ENCODE measurements at places on chromosomes 12 and 14. TPM values are rescaled to one million over a fixed set of nuclear protein-coding genes. Genes with fewer than 3 reads are reported as not detected.

- no peak for DNase-seq
Measured at GRCh38 chr14:75003250-75004027, 718 bp downstream of the EIF2B2 start.

TFCP2 gene
- total RNA-seq = 15.1 TPM

GRCh38 chr12:1882850-1883470 lies 35.5 kb downstream of the CACNA2D4 start:
- DNase-seq = no peak

SMIM41 gene
- total RNA-seq = not detected

DNA sequence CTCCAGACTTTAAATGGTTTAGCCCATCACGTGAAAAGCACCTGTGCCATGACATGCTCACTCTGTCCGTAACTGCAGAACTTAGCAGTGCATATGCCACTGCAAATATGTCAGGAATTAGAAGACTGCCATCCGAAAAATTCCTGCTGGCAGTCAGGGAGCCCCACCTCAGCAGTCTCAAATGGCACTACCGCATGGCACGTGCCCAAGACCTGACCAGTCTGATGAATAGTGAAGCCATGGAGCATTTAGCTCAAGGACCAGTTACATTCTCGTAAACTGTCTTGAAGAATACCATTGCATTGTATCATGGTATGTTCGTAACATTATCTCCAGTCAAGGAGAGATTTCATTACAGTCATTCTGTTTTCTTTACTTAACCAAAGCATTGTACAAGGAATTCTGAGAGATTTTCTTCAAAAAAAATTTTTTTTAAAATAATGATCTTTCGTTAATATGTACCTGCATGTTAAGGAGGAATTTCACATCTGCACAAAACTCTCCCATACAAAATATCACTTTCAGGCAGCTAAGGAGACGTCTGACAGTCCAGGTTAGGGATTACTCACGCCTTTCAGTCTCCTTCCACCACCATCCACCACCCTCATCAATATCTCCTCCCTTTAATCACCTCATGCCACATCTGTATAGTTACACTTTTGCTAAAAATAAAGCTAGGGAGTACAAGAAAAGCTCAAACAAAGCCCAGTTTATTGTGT lies 138.5 kb downstream of the ANO2 start:
- no peak for DNase-seq

FRMD6 gene
- 13.5 TPM for total RNA-seq

- DNase-seq = no peak
Measured at GRCh38 chr14:59249029-59249428, 60.6 kb downstream of the DAAM1 start.

DNA sequence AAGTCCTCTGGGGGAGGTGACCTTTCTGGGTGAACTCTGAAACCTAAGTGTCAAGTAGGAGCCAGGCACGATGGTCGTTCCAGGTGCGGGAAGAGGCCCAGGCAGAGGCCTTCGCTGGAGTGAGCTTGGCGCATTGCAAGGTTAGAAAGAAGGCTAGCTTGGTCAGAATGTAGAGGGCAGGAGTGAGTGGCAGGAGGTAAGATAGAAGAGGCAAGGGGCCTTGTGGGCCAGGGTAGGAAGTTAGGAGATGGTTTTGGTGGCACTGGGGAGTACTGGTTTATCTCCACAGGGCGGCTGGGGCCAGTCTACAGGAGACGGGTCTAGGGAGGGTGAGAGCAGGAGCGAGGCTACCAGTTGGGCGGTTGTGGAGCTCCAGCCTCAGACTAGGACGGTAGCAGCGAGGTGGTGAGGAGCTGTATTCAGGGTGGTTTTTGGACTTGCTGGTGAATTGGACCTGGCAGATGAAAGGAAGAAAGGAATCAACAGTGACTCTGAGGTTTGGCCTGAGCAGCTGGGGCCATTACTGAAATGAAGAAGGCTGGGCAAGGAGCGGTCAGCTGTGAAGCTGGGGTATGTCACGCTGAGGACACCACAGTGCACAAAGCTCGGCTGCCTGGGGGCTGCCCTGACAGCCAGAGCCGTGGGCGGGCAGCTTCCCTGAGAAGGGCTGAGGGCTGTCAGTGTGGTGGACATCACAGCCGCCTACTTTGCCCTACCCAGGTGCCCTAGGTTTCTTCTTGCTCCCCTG lies 9.0 kb downstream of the MLXIP start:
- no peak for DNase-seq

IL22 gene
- not detected for total RNA-seq

DNA sequence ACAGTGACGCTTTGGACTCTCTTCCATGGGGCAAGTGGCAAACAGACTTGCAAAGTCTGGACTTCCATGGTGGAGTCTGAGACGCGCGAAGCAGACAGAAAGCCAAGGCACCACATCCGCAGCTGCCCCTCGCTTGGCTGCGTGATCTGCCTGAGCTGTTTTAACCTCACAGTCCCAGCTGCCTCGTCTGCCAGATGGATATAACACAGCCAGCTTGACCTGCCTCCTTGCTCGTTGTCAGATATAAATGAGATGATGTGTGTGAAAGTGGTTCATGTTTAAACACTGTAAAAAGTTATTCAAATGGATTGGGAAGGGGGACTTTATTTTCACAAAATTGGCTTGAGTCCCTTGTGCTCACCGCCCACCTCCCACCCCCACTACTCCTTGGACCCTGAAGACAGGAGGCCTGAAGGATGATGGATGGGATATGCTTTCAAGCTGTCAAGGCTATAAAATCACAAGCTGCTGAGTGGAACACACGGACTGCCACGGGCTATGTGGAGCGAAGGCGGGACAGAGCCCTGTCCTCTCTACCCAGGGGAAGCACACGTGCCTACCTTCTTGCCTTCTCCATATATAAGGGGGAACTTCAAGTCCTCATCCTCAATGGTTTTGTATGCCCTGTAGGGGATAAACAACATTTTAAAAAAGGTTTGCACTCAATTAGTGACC lies 226.9 kb downstream of the MON2 start:
- no peak for DNase-seq

- no peak for DNase-seq
Measured at GRCh38 chr14:79011920-79012204, 841.7 kb downstream of the NRXN3 start.

DNA sequence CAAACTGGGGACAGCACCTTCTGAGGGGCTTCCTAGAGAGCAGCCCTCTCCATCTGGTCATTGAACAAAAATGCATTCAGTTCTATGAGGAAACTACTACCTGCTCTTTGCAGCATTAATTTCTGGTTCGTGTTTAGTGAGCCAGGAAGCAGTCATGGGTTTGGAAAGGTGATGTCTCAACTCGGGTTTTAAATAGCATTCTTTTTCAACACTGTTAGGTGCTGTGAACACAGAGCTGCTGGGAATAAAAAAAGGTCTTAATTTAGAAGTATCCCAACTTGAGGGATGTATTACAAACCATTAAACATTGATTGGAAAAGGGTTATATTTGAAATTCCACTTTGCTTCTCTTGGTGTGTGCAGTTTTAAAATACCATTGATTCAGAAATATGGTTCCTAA lies 9.3 kb downstream of the MYO1H start:
- DNase-seq = no peak

METTL3 gene
- total RNA-seq = 93.8 TPM

DNA sequence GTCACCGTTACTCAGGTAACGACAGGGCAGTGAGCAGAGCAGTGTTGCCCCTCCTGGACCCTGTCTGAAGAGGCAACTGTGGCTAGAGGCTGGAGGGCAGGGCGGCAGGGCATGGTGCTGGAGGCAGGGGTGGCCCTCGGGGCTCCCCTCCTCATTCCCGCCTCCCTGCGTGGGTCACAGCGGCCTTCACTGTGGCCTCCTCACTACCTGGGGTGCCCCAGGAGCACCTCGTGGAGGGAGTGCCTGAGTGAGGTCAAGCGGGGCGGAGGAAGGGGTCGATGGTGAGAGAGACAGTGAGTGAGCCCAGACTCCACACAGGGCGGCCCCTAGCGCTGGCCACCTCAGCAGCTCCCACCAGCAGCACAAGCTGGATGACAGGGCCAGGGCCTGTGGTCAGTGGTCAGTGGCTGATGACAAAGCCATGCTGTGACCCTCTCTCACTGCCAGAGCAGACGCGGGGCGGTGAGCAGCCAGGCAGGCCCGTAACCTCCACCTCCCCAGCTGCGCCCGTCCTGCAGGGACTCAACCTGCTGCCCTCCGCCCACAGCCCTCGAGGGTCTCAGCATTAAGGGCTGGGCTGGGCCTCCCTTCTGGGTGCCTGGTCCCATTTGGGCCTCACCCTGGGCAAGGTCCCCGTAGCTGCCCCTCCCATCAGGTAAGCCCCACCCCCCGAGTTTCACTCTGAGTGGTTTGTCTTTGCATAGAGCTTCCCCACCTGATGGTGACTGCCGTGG lies 17.8 kb downstream of the GPR132 start:
- DNase-seq = peak; percentile 21

GRCh38 chr14:39241637-39242036 lies 7.9 kb downstream of the MIA2 start:
- no peak for DNase-seq

SLC10A1 gene
- total RNA-seq = not detected

MYO1A gene
- not detected for total RNA-seq

SMOC1 gene
- 12.2 TPM for total RNA-seq

DNA sequence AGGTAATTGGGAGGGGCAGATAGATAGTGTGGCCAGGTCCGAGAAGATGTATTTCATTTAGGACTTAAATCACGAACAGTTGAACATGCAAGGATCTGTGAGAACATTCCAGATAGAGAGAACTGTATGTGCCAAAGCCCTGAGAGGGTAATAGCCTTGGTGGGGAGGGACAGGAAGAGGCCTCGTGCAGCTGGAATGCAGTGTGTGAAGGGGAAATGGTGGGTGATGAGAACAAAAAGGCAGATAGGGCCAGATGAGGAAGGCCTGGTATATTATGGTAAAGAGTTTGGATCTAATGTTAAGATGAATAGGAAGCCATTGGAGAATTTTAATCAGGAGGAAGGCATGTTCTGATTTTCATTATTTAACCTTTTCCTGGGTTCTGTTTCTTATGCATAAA lies 136.3 kb downstream of the TPH2 start:
- DNase-seq = no peak

DNA sequence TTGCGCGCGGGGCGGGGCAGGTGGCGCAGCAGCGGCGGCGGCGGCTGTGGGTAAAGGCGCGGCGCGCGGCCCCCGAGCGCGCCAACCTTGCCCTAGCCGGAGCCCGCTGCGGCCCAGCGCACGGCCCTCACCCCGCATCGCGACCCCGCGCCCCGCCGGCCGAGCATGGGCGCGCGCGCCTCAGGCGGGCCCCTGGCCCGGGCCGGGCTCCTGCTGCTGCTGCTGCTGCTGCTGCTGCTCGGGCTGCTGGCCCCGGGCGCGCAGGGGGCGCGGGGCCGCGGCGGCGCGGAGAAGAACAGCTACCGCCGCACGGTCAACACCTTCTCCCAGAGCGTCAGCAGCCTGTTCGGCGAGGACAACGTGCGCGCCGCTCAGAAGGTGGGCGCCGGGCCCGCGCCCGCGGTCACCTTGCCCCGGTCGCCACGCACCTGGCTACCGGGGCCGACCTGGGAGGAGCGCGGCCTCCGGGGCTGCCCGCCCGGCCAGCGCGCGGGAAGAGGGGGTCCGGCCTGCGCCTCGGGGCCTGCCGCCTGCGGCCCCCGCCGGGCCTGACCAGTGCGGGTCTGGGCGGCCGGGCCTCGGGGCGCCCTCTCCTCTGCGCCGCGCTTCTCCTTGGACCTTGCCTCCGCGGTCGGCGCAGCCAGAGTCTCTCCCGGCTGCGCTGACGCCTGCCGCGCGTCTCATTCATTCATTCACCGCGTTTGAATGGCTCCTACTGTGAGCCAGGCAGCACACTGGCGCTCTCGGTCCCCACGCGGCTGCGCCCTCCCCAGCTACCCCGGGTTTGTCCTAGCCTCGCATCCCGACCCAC lies at the start of gene BRI3BP:
Gene BRI3BP, plus strand, starts transcription at position 20 of the 811 bp plus-strand sequence. Its CDS starts 146 bp downstream, at position 166.
- DNase-seq = peak; percentile 66

GRCh38 chr12:85277900-85278597 lies 2.0 kb upstream of the ALX1 start:
- no peak for DNase-seq

DNA sequence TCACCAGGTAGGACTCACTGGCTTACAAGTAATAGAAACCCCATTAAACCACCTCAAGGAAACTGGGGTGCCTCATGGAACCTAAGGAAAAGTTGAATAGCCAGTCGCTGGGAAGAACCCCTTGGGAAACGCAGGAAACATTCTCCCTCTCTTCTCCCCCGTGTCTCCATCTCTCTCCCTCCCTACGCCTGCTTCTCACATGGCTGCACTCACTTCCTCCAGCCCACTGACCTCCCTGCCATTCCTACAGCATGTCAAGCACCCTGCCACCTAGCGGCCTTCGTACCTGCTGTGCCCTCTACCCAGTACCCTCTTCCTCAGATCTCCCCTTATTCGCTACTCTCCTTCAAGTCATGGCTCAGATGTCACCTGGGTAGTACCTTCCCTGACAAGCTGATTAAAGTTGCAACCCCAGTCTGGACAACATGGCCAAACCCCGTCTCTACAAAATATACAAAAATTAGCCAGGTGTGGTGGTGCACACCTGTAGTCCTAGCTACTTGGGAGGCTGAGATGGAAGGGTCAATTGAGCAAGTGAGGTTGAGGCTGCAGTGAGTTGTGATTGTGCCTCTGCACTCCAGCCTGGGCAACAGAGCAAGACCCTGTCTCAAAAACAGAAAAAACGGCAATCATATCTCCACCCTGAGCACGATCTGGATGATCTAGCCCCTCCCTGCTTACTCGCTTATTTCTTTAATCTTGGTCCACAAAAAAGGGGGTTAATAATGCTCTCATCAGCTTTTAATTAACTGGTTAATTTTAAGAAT lies 6.4 kb upstream of the DTX1 start:
- no peak for DNase-seq

Data from frontal cortex (tissue), 4 donors.